ENCODE measurements at places on chromosomes 2 and 18. TPM values are rescaled to one million over a fixed set of nuclear protein-coding genes. Genes with fewer than 3 reads are reported as not detected.
A peak's percentile ranks its signal among the peaks of the same experiment; 100 is the strongest.

GRCh38 chr2:239202343-239202742 lies 198.5 kb downstream of the HDAC4 start:
- no peak for ATAC-seq

- no peak for ATAC-seq
Observed at GRCh38 chr2:206217743-206218142, 56.7 kb upstream of the ZDBF2 start.

DNA sequence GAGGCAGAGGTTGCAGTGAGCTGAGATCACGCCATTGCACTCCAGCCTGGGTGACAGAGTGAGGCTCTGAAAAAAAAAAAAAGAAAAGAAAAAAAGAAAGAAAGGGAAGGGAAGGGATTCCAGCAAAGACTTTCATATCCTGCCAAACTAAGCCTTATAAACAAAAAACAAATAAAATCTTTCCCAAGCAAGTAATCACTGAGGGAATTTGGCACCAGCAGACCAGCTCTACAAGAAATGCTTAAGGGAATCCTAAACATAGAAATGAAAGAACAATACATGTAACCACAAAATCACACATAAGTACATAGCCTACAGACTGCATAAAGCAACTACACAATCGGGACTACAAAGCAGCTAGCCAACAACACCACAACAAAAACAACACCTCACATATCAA lies 79.1 kb downstream of the TRABD2A start:
- no peak for ATAC-seq

LRRTM4 gene
- total RNA-seq, result not detected

GRCh38 chr2:23666980-23667357 lies 260.0 kb downstream of the ATAD2B start:
- ATAC-seq, result no peak

KIAA2012 gene
- not detected for total RNA-seq

ARMC9 gene
- total RNA-seq, result 1.6 TPM

GRCh38 chr18:24835751-24836150 lies 375.3 kb downstream of the HRH4 start:
- ATAC-seq, result no peak

SERPINB3 gene
- not detected for total RNA-seq

ITPRIPL1 gene
- total RNA-seq, result 55.9 TPM

- no peak for ATAC-seq
Observed at GRCh38 chr2:144533221-144533620, 13.3 kb upstream of the ZEB2 start.

- ATAC-seq, result no peak
Observed at GRCh38 chr2:188668017-188668680, 306.0 kb upstream of the COL3A1 start.

DNA sequence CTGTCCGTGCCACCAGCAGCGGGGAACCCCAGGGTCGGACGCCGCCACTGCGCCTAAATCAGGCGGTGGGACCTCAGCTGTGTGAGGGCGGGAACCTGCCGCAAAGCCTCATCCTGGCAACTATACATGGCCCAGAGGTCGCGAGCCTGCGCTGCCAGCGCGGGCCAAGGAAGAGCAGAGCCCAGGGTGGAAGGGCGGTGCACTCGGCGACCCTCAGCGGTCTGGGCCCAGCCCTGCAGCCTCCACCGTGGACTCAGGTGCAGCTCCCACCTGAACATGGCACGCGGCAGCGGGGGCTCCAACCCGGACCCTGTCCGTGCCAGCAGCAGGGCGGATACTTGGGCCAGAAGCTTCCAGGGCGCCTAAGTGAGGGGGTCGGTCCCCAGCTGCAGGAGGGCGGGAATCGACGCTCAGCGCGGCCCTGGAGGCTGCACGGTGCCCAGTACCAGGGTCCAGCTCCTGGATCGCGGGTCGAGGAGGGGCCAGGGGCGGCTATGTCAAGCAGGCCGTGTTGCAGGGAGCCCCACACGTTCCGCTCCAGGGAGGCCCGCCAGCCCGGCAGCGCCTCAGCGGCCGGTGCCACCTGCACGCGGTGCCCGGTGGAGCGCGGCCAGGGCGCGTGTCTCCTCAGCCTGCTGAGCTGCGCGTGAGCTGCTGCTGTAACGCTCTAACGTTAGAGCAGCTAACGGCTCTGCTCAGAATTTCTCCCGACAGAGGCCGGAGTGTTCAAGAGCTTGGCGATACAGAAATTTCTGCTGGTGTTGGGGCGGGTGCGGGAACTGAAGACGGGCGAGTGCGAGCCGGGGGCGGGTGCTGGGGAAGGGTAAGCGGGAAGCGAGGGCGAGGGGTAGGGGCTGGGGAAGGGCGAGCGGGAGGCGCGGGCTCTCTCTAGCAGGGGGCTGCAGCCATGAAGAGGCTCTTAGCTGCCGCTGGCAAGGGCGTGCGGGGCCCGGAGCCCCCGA lies at the start of gene ANKRD30B:
ANKRD30B (plus strand) TSS at position 660 of the 962 bp plus-strand sequence; CDS start at position 908, 248 bp downstream.
- ATAC-seq, result no peak

DNA sequence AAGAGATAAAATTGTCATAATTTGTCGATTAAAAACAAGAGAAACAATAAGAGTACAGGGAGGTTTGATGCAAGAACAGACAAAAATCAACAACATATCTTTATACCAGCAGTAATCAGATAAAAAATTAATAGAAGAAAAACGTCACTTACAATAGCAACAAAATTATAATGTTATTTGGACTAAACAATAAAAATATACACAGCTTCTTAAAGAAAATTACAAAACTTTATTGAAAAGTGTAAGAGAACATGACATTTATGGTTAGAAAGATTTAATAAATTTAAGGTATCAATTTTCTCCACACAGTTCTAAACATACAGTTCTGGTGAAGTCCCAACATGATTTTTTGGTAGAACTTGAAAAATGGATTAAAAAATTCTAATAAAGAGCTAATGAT lies 12.8 kb downstream of the RNF138 start:
- ATAC-seq, result no peak

DNA sequence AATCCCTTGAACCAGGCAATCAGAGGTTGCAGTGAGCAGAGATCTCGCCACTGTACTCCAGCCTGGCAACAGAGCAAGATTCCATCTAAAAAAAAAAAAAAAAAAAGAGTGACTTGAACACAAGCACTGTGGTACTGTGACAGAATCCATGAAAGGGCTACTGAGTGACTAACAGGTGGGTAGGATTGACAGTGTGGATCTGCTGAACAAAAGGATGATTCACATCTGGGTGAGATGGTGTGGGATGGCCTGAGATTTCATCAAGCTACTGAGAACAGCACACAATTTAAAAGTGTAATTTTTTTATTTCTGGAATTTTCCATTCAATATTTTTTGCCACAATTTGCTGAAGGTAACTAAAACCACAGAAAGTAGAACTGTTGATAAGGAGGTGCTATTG lies 13.3 kb upstream of the SP3 start:
- peak; percentile 99 for ATAC-seq

TSPYL6 gene
- total RNA-seq, result not detected

- peak; percentile 93 for ATAC-seq
Observed at GRCh38 chr18:74609535-74609934, 11.9 kb downstream of the ZNF407 start.

- peak; percentile 55 for ATAC-seq
Observed at GRCh38 chr18:47100212-47100831, 50.0 kb downstream of the HDHD2 start.

- ATAC-seq, result no peak
Observed at GRCh38 chr18:73043211-73043610, 175.4 kb upstream of the NETO1 start.

ASB18 gene
- not detected for total RNA-seq

- ATAC-seq, result no peak
Observed at GRCh38 chr18:26252411-26252810, 26.2 kb downstream of the TAF4B start.

DNA sequence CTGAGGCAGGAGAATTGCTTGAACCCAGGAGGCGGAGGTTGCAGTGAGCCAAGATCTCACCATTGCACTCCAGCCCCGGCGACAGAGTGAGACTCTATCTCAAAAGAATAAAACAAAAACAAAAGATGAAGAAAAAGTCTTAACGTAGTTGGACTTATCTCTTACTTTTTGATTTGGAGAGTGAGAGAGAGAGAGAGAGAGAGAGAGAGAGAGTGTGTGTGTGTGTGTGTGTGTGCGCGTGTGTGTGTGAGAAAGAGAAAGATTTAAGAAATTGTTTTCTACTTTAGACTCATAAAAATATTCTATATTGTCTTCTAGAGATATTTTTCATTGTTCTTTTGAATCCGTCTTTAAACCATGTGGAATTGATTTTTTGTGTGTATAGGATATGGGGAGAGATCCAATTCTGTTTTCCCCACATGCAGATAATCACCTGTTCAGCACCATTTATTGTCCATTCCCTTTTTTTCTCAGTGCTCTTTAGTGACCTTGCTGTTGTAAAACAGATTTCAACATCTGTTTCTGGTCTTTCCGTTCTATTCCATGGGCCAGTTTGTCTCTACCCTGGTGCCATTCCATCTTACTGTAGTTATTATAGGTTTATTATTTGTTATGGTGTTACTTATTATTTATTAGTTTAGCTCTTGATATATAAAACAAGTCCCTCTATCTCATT lies 53.5 kb downstream of the KCMF1 start:
- ATAC-seq, result no peak

NETO1 gene
- not detected for total RNA-seq
